ENCODE measurements at places on chromosomes 3 and 15.

DNA sequence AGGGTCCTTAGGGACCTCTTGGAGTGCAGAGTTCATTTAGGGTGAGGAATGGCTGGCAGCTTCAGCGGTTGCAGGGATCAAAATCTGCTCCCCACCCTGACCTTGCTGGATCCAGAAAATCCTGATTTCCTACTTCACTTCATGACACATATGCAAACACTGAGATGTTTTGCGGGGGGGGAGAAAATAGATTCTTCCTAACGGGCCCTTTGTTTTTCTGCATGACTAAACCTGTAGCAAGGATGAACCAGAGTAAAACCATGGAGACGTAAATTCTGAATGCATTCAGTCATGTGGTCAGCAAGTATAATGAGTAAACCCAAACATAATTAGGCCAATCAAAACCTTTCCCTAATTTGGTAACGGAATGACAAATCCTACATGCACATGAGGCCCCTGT, 20.0 kb upstream of the RBP1 start:
- no peak for DNase-seq

- DNase-seq = no peak
Observed at GRCh38 chr15:91135201-91136130, 35.4 kb downstream of the SV2B start.

DNA sequence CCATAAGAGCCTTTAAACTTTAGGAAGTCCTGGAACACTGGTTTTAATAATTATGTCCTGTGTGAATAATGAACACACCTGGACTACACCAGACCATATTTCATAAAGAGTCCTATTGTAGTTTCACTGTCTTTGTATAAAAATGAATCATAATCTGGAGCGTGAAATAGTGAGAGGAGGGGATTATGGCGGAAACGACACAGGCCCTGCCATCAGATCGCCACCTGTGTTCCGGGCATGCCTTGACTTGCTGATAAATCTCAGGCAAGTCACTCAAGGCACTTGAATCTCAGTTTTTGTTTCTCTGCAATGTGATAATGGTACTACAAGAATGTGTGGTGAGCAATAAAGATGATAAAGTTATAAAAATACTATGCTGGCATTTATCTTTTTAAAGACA, 995.5 kb downstream of the MCTP2 start:
- no peak for DNase-seq

- no peak for DNase-seq
Observed at GRCh38 chr3:52441091-52441771, 3.7 kb downstream of the SEMA3G start.

DNA sequence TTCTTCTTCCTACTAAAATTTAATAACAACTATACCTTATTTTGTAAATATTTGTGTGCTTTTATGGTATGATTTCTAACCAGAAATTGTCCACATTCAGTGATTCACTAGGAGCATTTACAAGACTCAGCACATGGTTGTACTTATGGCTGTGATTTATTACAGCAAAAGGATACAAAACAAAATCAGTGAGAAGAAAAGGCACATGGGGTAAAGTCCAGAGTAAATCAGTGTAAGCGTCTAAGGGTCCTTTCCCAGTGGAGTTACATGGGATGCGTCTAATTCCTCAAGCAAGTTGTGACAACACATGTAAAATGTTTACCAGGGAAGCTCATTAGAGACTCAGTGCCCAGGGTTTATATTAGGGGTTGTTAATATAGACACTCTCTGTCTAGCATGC, 31.1 kb downstream of the RNF13 start:
- DNase-seq = no peak

DNA sequence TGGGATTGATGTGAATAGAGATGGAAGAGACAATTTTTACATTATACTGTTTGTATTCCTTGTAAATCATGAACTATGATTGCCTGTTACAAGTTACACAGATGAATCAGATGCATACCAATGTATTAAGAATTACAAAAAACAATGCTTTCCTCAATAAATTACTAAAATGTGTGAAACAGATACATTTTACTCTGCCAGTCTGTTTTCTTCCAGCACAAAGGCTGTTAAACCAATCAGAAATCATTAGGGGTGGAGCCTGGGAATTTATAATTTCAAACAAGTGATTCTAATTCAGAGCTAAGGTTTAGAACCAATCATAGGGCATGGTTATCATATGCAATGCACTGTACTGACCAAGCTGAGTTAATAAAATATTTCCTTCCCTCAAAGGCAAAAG, 21.8 kb upstream of the ANKRD28 start:
- DNase-seq = no peak

- no peak for DNase-seq
Observed at GRCh38 chr3:71579935-71580406, 3.6 kb downstream of the FOXP1 start.

GRCh38 chr3:73577704-73578103, 47.0 kb downstream of the PDZRN3 start:
- DNase-seq = no peak

DNA sequence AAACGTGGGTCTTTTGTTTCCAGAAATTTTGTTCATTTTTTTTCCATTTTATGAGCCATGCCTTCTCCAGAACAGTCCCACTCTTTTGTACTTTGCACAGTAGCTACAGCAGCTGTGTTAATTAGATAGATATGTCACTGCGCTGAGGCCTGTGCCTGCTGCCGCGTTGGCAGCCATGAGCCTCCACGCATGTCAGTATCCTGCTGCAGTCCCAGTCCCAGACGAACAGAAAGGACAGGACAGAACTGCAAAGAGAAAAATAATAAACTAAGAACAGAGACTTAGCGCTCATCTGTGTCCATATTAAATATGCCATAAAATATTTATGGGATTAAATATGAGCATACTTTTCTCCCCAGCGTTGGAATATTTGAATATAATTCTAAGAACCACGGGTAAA, 442.4 kb upstream of the RARB start:
- DNase-seq = no peak

DNA sequence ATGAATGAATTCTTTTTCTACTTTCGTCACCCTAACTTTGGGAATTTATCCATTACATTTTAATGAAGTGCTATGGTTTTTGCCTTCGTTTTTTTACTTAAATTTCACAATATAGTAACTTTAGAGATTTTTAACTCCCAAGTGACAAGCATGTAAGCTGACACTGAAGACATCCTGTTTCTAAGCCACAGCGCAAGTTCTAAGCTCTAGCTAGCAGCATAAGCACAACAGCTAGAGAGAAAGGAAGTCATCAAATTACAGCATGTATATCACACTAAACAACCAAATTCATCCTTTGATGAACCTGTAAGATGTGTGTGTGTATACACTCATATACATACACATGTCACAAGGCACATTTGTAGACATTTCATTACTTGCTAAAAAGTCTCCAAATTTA, 119.3 kb downstream of the P3H2 start:
- no peak for DNase-seq
